ENCODE measurements at places on chromosomes 2 and 18.

GRCh38 chr2:159044804-159045286 lies 76.4 kb downstream of the TANC1 start:
- DNase-seq, result no peak

- no peak for DNase-seq
These were observed 21.7 kb downstream of the MIB1 start for GRCh38 chr18:21762181-21762772.

DNA sequence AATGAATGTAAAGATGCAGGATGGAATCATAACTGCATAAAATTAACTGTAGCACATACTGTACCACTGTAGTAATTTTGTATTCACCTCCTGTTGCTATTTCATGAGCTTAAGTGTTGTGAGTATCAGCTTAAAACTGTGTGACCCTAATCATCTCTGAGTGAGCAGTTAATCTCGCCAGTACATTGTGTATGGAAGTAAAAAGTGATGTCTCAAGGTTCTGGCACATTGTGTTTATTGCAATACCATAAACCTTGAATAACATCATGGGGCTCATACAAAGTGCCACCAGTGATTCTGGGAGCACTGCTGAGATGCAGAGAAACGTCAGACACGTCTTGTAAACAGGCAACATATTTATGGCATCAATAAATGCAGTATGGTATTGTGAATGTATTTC lies 124.5 kb downstream of the PMAIP1 start:
- no peak for DNase-seq

DNA sequence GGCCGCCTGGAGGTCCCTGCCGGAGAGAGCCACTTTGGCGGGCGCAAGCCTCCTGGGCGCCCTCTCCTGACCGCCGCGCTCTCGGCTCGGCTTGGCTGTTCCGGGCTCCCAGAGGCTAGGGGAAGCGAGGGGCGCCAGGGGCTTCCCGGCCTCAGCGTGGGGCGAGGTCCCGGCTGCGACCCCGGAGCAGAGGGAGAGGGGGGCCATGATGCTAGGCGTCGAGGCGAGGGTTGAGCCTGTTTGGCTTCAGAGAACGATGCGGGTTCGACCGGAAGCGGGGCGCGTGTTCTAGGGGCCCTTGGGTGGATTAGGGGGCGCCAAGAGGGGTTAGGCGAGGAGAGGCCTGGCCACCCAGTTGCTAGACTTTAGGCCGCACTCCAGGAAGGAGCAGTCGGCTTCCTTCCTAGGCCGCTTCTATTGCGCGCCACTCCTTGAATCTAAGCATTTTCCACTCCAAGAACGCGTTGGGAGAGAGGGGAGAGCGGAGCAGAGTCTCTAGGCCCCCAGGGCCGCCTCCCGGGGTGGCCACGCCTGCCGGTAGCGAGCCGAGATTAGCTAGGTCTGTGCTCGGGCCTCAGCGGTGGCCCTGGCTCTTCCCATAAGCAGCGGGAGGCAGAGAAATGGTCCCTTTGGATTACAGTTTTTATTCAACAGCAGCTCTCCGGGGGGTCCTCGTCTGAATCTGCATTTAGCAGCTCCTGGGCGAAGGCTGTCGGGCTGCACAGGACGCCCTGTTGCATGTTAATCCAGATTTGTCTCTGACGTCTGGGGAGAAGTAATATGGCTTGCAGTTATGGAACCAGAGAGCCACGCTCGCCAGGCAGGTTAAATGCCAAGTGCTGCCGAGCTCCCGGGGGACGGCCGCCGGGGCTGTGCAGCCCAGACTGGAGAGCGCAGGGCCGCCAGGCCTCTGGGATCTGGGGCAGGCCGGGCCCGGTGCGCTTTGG lies 11.3 kb downstream of the MEIS1 start:
- no peak for DNase-seq

GRCh38 chr18:63247926-63248325 lies 71.6 kb downstream of the BCL2 start:
- DNase-seq, result no peak

All from Caki2 (cell line).